Cortex of kidney (tissue), 1 donor: ENCODE measurements at places on chromosomes 16 and 17.

GRCh38 chr17:61402073-61402541, 2.5 kb downstream of the TBX2 start:
- DNase-seq, result no peak

DNA sequence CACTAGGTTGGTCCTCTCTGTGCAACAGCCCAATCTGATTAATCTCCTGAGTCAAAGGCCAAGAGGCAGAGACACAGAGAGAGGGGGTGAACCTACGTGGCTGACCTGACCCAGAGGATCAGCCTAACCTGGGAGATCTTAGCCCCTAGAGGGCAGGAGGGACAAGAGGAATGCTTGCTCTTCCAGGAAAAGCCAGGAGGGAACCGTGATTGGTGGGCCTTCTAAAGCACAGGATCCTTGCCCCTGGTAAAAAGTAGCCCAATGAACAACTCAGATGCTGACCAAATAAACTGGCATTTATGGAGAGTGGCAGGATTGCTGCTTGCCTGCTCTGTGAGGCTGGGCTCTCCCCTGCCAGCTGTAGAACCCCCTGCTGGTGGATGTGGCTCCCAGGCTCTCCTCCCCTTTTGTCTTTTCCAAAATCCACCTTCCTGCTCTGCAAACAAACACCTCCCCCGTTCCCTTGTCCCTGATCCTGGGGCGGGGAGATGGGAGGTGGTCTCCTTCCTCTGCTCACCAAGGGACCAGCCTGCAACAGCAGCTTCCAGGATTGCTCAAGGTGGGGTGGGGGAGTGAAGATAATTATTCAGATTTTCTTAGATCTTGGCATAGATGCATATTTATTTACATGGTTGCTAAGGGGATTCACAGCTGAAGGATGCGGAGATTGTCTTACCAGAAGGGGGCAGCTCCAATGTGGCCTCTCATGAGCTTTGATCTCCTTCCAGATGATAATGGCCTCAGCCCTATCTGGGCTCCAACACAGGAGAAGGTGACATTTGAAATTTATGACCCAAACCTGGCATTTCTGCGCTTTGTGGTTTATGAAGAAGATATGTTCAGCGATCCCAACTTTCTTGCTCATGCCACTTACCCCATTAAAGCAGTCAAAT, 71.9 kb downstream of the SDR42E1 start:
- DNase-seq, result no peak

- DNase-seq, result no peak
Measured at GRCh38 chr16:86171329-86171728, 272.4 kb downstream of the IRF8 start.

DNA sequence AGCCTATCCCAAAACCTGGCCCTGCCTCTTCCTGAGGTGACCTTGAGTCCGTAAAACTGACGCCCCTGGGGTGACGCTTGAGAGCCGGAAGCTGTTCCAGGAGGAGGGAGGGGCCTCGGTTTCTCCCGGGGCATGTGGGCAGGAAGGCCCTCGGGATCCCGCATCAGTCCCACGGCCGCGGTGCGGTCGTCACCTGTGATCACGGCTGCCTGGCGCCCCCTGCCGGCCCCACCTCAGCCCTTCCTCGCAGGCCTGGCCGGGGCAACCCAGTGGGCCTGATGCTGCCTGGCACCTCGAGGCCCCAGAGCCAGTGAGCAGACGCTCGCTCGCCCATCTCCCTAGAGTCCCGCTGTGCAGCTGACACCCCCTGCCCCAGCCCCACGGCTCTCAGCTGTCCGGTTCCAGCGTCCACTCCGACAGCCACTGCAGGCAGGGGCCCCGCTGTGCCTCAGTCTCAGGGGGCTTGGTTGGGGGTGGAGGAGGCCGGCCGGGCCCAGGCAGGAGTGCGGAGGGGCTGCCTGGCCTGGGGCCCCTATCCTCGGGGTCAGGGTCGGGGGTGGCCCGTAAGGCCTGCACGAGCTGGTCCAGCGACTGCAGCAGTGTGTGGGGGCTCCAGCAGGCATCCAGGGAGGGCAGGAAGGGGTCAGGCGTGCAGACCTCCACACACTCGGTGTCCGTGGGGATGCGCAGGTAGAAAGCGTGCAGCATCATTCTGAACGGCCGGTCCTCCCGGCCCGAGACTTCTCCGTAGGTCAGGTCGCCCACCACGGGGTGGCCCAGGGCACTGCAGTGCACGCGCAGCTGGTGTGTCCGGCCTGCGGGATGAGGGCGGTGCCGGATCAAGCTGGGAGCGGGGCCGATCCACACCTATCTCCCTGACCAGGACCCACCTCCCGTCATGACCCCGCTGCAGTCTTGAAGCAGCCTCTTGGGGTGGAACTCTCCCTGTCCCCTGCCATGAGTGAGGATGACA, 2.3 kb downstream of the RPUSD1 start:
- no peak for DNase-seq

DNA sequence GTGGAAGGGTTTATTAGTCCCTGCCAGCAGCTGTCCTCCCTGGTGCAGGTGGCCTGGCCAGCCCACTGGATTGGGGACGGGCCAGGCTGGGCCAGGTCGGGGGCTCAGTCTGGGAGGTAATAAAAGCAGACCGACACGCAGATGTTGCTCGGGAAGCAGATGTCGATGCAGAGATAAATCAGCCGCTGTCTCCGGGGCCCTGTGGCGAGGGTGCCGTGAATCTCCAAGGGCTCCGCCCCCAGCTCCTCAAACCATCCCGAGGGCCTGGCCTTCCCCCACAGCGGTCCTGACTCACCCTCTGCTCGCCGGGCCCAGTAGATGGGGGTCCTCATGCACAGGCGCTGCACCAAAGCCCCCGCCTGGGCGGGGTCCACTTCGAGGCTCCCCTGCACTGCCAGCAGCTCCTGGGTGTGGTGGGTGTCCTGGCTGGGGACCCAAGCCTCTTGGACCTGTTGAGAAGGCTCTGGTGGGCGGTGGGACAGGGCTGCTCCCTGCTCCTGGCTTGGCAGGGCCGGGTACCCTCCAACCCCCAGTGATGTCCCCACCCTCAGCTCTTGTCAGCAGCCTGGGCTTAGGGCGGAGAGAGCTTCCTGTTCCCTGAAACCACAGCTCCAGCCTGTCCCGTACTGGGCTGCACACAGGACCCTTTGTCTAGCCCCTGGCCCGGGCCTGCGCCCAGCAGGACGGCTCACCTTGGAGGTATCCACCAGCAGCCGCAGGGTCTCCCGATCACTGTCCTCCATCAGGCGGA, 1.2 kb downstream of the BRICD5 start:
- DNase-seq, result no peak
